ENCODE measurements at places on chromosomes 2 and 18.

DNA sequence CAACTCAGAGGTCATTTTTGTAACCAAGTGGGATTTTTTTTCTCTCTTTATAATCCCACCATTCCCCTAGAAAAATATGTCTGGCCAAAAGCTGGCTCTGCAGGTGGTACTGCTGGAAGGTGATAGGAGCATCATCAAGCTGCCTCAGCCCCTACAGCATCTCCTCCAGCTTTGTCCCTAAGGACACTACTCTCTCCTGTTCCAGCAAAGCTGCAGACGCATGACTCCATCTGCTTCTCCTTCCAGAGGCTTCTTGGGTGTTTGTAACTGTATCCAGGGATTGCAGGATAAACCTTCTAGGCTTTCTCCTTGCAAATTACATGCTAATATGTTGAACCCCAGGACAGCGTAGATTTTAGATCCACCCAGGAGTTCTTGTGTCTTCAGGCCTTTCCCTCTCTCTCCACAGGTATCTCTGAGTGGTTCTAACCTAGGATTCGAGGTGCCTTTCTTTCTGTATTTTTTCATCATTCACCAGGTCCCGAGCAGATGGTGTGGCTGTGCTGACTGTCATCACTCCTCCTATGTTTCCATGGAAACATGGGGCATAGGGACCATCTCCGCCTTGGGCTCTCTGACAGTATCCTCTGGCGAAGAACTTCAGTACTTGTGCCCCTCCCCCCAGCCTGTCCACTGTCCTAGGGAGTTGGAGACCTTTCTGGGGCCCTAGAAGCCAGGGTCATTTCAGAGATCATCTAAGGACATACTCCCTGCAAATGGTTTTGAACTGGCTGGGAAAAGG lies 34.3 kb downstream of the AFF3 start:
- DNase-seq: no peak

DNA sequence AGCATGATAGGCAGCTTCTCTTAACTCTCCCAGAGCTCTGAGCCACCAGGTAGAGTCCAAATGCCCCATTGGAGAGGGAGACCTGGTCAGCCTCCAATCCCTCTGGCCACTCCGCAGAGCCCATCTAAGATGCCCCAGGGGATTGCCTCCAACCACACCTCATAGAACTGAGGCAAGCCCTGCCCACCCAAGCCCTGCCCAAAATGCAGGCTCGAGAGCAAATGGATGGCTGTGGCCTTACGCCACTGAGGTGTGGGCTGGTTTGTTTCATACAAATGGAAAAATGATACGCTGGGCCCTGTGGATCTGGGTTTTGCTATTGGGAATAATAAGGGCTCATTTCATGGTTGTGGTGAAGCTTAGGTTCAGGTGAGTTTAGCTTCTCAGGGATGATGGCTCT lies 3.0 kb upstream of the TFCP2L1 start:
- no peak for DNase-seq

GRCh38 chr2:212814941-212815340 lies 276.3 kb upstream of the ERBB4 start:
- no peak for DNase-seq

DNA sequence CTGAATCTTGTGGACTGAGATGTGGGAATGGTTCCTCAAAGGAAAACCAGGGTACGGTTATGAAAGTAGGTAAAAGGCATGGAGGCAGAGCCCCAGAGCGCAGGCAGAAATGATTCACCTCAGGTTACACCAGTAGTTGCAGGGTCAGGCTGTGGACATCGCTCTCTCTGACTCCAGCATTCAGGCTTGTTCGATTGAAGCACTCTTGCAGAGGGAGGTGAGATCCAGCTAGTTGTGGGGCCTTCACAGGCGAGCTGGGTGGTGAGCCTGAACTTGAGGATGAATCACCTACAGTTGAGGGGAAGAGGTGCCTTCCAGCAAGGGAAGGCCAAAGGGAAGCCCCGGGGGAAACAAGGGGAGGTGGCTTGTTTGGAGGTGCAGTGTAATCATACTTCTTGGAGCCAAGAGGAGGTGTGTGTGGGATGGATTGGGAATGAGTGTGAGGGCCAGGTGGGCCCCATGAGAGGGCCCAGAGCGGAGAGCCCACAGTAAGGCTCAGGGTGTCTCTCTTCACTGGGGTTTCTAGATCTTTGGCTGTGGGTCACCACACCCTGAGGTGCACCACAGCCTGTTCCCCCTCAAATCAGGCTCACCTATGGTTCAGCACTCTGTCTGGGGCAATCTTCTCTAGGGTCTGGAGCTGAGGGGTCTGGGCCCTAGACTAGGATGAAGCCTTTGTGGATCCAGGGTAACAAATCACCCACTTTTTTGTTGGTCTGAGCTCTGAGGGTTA lies 48.5 kb upstream of the MCFD2 start:
- no peak for DNase-seq

- DNase-seq: no peak
Measured at GRCh38 chr2:129008055-129008880, 689.6 kb upstream of the HS6ST1 start.

GRCh38 chr18:36704156-36704555 lies 124.6 kb downstream of the TPGS2 start:
- DNase-seq: no peak

DNA sequence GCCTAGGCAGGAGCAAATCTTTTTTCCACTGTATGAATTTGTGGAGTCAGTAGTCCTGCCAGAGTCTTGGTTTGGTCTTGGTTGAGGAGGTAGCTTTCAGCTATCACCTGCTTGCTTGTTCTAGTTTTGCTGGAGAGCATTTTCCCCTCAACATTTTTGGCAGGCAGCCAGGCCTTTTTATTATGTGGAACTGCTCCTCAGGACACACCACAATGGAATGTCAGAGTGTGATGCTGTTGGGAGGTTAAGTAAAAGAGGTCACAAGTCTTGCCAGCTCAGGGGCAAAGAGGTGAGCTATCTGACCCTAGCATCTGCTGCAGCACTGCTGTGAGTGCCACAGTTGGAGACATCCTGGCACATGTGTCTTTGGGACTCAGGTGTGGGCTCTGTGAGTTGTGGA lies 258.0 kb downstream of the CNTNAP5 start:
- peak; percentile 27 for DNase-seq

DNA sequence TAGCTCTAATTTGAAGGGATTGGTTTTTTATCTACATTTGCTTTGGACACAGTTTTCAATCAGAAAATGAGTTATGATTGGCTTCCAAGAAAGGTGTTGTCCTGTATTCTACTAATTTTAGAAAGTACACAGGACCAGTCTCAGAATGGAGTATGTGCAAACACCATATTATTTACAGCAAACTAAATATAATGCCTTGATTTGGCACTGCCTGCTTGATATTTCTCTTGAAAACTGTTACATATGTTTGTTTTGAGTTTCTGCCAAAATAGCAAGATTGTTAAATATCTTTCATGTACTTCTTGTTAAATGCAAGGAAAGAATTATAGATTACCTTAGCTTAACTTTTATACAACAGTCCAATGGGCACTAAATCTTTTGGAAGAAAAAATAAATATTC lies 694.9 kb downstream of the KCNJ3 start:
- no peak for DNase-seq

GRCh38 chr2:172107690-172108586 lies 5.2 kb upstream of the DLX2 start:
- DNase-seq: peak; percentile 15
